ENCODE measurements at places on chromosomes 16 and 17.
A peak's percentile ranks its signal among the peaks of the same experiment; 100 is the strongest.

DNA sequence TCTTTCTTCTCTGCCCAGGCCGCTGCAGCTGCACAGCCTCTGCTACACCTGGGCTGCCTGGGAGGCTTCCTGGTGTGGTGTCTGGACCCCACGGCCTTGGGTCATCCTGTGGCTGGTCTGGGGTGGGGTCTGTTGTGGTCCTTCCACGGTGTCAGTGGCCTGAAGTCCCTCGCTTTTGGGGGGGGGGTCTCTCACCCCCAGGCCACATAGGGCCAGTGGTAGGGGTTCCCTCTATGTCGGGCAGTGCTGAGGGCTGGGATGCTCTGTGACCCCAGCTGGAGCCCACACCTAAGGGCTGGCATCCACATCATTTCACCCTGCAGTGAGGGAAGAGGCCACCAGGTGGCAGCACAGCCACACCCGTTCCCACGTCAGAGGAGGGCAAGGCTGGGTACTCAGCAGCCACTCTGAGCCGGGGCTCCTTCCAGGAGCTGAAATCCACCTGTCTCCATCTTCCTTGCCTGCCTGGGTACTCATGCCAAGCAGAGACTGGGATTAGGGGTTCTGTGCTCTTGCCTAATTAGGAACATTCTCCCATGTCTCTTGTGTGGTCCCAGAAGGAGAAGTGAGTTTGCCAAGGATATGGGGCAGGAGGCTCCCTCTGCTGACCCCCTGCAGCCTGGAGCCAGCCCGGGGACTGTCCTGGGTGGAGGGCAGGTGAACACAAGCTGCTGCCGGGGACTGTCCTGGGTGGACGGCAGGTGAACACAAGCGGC is 13.0 kb downstream of the ENGASE start:
- peak; percentile 36 for DNase-seq

DNA sequence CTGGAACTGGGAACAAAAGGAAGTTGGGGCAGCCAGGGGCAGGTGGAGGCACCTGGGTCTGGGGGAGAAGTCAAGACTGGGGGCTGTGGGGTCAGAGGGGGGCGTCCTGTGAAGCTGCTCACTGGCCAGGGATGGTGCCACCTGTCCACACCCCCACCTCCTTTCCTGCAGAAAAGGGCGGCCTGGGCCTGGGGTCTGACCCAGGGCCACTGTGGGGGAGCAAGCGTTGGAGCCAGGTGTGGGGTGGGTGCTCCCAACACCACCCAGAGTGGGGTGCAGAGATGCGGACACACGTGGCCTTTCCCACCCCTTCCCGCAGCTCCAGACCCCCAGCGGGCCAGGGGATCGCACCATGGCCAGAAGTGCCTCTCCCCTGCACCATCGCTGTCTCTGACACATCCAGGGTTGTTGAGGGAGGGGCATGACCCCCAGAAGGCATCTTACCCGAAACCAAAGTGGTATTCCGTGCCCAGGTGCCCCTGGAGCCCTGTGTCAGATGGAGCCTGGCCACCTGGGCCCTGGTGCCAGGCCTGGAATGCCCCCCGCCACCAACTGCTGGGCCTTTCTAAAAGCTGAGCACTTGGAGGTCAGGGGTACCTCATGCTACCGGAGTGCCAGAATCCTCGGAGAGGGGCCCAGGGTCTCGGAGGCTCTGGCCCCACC is 2.6 kb upstream of the SLC16A3 start:
- no peak for DNase-seq

GRCh38 chr17:67489273-67489672 is 112.2 kb downstream of the PITPNC1 start:
- DNase-seq = no peak

DNA sequence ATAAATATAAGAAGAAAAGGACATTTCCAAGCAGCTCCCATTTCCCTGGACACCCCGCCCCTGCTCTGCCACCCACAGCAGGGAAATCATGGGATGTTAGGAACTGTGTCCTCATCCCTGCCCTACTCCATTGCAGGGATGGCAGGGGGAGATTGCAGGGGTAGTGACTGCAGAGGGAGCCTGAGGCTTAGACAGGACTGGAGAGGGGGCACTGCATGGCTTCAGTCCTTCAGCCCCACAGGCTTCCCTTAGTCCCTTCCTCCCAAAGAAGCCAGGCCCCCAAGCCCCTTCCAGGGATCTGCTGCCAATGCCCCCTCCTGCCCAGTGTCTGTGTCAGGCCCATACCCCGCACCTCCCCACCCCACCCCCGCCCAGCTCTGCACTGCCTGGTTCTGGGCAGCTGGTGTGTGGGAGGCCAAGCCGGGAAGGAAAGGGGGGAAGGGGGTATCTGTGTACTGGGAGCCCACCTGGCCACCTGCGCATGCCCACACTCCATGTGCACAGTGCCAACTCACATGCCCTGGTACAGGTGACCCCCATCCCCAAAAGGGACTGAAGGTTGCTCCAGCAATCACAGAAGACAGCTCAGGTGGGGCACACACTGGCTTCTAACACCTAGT is 3.3 kb downstream of the RUNDC3A start:
- DNase-seq = no peak

- DNase-seq = no peak
These were observed 303.7 kb upstream of the TNRC6C start for GRCh38 chr17:77654850-77655249.

- DNase-seq = peak; percentile 51
These were observed 65.8 kb upstream of the SMIM36 start for GRCh38 chr17:55576996-55577586.
